ENCODE measurements at places on chromosomes 5 and 9.

DNA sequence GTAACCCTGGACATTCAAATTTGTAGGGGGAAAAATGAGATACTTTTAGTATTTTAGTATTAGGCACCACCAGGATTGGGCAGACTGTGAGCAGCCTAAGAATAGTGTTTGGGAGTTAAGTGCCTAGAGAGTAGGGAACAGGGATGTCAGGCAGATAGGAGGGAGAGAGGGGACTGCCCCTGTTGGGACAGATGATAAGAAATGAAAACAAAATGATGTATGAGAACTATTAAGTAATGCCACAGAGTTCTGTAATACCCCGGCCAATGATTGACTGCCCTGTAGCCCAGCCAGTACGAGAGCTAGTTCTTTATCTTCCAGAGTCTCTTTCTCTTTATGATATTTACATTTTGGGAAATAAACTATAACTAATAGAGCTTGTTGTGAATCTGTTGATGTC is 24.4 kb downstream of the ARHGAP26 start:
- DNase-seq = no peak

GRCh38 chr9:93594041-93594756 is 17.8 kb downstream of the PHF2 start:
- no peak for DNase-seq

DNA sequence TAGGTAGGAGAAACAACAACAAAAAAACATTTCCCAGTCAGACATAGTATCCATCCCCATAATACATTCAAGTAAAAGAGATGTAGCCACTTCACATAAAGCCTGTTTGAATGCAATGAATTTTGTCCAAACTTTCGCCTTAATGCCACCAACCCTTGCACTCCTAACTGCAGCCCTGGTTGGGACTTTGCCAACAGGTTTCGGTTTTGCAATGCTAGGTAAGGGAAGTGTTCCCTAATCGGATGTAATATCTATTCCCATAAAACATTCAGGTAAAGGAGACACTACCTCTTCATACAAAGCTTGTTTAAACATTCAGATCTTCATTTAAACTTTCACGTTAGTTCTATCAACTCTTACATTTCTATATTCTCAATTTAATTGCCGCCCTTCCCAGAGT is 336.1 kb downstream of the DRD1 start:
- DNase-seq = no peak

- no peak for DNase-seq
Observed at GRCh38 chr9:35000535-35001284, 11.2 kb downstream of the DNAJB5 start.

- DNase-seq = no peak
Observed at GRCh38 chr5:56525113-56525512, 290.2 kb upstream of the MAP3K1 start.

DNA sequence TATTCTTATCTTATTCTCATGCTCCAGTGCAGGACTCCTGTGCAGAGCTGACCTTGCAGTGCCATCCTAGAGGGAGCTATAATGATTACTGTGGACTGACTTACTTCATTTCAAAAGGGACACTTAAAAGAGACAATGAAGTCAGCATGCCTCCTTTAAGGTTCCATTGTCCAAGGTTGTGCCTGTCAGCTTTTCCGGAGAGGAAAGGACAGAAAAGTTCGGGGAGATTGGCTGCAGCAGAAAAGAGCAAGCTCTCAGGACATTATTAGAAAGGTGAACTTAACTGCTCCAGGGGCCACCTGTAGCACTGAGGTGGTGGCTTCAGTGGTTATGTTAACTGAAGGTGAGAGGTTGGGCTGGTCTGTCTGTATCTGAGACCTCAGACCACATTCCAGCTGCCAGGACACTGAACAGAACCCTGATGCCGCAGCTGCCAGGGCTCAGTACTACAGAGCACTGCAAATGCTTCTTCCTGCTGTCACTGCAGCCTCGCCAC is 112.9 kb downstream of the ST8SIA4 start:
- DNase-seq = no peak

- no peak for DNase-seq
Observed at GRCh38 chr5:150561192-150561512, 53.2 kb downstream of the NDST1 start.

DNA sequence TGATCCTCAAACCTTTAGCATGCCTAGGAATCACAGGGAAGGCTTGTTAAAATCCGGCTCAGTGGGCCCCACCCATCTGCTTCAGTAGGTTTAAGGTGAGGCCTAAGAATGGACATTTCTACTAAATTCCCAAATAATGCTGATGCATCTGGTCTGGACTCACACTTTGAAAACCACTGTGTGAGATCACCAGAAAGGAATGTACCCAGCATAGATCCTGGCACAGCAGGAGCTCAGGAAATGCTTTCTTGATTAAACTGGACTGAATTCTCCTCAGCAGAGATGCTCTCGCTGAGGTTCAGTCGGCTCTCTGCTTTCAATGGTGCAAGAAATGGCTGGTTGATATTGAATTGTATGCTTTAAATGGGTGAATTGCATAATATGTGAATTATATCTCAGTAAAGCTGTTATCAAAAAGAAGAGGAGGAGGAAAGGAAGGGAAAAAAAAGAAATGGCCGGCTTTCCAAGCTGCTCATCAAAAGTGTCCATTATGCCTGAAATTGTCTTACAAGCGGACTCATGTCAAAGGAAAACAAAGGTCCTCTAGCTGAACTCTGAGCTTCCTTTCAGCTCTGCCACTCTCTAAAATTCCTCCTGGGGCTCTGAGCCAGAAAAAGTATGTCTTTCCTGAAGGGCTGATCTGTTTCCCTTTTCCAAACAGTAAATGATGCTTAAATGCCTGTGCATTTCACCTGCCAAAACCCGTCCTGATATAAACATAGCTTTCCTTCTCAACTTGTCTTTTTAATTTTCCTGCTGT is 77.6 kb upstream of the SAP30L start:
- DNase-seq = no peak

GRCh38 chr5:131589510-131590348 is 45.3 kb downstream of the RAPGEF6 start:
- DNase-seq = no peak

- DNase-seq = peak; percentile 35
Observed at GRCh38 chr5:343461-344401, 22.2 kb downstream of the AHRR start.

DNA sequence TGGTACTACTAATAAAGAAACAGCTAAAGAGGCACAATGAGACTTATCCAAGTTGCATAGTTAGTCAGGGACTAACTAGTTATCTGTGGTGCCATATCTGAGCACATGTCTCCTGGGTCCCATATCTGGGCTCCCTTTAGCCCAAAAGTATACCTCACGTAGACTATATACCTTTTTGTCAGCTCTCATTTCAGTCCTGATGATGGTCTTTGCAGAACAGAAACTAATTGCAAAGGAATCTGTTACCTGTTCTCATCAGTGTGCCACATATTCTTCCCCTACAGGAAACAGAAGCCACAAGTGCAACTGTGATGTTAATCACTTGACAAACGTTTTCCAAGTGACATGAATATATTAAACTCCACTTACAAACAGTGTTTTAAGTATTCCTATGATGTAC is 395.2 kb downstream of the KIAA0825 start:
- no peak for DNase-seq

- DNase-seq = no peak
Observed at GRCh38 chr5:121962958-121963357, 1.2 kb downstream of the SRFBP1 start.

DNA sequence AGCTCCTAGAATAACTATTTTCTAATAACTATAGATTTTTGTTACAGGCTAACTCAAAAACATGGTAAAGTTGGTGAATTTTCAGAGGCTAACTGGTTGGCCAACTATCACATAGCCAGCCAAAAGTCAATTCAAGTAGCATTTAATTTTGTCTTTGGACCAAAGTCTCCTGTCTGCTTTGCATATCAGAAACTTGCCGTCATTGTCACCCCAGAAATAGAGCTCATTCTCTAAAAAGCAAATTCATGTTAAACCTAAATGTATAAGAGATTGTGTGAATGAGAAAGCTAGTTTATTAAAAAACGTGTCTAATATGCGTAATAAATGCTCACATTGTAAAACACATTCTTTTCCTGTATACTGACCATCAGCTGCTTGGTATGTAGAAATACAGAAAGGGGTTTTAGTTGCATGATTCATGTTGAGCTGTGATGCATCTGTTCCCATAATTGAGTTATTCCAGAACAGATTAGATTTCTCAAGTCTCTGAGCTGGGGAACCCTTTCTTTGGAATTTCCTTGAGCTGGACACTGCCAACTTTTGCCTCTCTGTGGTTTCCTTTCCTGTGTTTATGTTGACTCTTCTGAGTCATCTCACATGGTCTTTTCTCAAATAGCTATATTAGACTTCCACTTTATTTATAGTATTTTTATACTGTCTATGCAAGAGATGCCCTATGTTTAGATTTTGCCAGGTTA is 7.3 kb downstream of the SRFBP1 start:
- no peak for DNase-seq

DNA sequence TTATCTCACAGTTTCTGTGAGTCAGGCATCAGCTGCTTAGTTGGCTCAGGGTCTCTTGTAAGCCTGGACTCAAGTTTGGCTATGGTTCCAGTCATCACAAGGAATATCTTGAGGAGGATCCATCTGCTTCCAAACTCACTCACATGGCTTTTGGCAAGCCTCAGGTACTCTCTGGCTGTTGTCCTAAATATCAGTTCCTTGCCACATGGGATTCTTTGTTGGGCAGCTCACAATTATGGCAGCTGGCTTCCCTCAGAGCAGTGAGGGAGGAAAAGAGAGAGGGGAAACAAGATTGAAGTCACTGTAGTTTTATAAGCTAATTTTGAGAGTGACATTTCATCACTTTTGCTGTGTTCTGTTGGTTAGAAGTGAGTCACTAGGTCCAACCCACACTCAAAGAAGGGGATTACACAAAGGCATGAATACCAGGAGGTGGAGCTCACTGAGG is 144.5 kb downstream of the GCNT1 start:
- DNase-seq = no peak

GRCh38 chr5:93886098-93886806 is 144.9 kb upstream of the POU5F2 start:
- no peak for DNase-seq

DNA sequence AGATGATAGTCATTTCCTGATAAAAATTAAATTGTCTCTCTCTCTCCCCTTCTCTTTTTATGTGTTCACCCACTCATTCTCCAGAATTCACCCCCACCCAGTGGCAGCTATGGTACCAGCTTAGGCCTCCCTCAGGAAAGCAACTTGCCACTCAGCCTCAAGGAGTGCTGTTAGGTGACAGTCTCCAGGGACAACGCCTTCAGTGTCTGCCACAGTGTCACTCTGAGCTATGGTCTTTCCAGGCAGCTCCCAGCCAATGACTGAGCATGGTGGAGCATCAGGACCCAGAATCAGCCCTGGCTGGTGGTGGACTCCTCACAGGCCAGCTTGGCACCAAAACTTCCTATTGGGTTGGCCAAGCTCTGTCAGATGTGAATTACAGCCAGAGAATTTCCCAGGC is 140.9 kb upstream of the PIK3R1 start:
- no peak for DNase-seq

DNA sequence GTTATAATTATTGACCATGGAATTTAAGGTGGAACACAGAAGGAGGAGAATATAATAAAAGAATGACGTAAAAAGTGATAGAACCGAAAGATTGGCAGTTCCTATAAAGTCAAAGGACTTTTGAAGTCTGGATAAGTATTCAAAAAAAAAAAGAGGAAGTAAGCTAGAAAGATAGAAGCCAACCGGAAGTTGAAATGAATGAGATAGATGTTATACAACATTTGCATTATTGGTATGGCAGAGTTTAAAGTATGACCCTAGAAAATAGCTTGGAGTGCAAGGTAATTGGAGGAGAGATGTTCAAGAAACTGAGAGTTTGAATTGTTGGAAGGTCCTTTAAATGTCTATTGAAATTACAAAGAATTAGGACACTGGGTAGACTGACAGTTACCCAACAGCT is 293.6 kb downstream of the FER start:
- no peak for DNase-seq

DNA sequence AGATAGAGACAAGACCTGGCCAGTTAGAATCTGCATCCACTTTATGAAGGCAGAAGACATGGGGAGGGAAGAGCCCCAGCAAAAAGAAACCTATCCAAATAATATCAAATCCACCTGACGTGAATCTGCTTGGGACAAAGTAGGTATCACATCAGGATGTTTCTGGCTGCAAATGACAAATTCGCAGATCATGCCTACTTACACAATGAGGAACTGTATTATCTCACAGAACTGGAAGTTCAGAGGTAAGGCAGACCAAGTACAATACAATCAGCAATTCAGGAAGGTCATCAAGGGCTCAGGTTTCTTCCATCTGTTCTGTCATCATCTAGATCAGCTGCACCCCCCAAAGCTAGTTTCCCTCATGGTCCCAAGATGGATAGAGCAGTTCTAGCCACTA is 13.2 kb upstream of the NR4A3 start:
- no peak for DNase-seq

DNA sequence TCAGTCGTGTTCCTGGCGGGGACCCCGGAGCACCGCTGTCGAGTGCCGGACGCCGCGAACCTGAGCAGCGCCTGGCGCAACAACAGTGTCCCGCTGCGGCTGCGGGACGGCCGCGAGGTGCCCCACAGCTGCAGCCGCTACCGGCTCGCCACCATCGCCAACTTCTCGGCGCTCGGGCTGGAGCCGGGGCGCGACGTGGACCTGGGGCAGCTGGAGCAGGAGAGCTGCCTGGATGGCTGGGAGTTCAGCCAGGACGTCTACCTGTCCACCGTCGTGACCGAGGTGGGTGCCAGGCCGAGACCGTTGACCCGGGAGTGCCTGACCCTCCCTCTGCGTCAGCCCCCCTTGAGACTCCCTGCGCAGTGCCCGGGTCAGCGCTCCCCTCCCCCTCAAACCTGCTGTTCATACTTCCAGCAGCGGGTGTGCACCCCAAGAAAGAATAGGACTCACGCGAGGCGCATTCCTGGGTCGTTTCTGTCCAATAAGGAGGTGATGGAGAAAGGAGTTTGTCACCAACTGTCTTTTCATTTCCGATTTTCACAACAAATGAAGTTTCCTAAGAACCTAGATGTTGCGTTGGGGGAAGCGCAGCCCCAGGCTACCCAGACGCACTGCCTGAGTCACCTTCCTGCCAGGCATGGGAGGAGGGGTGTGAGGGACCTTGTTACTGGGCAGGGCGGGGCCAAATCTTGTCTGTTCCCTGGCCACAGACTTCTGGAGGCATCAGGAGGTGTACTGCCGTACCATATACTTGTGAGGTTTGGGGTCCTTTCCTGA is 722 bp downstream of the SLC22A4 start:
- peak; percentile 52 for DNase-seq

- no peak for DNase-seq
Observed at GRCh38 chr5:90991201-90991600, 391.9 kb downstream of the ARRDC3 start.

Measured in effector memory CD8-positive, alpha-beta T cell (primary cell).